ENCODE measurements at places on chromosomes 5 and 9.
A peak's percentile ranks its signal among the peaks of the same experiment; 100 is the strongest.

- no peak for DNase-seq
Measured at GRCh38 chr5:35098214-35098613, 50.5 kb upstream of the AGXT2 start.

GRCh38 chr9:124040186-124040931 is 28.8 kb downstream of the LHX2 start:
- no peak for DNase-seq

GRCh38 chr5:102715082-102715807 is 39.9 kb upstream of the PAM start:
- DNase-seq: no peak

GRCh38 chr9:124831642-124832364 is 21.5 kb upstream of the WDR38 start:
- DNase-seq: no peak

GRCh38 chr5:102421647-102422046 is 77.2 kb downstream of the SLCO6A1 start:
- DNase-seq: no peak

GRCh38 chr9:6068983-6069382 is 53.6 kb upstream of the RANBP6 start:
- no peak for DNase-seq

GRCh38 chr5:82793808-82794419 is 283.3 kb downstream of the TMEM167A start:
- DNase-seq: peak; percentile 27

- DNase-seq: no peak
Measured at GRCh38 chr9:108637340-108637739, 218.4 kb downstream of the ACTL7B start.

DNA sequence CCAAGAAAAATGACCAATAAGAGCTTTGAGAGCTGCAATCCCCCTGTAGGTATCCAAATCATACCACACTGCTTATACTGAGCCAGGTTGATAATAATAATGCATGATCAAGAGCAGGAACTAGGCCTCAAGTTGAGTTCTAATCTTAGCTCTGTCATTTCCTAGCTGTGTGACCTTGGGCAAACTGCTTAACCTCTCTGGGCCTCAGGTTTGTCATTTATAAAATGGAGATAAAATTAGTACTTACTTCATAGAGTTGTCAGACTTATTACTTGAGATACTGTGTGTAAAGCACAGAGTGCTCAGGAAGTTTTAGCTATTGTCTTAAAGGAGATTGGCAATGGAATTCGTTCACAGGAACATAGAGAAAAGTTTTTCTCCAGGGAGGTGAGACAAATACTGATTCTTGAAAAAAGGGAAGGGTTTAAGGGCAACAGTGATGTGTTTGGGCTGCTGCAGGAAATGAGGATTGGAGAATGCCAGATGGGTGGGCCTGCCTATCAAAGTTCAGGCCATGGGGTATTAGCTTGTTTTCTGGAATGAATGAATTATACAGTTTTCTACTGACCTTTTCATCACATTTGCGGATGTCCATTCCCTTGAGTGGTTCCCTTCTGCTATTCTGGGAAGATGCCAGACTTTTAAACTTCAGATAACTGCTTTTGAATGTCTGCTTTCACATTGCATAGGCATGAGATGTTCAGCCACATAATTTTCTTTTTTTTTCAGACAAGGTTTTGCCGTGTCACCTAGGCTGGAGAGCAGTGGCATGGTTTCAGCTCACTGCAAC is 10.2 kb upstream of the ATP6V0E1 start:
- no peak for DNase-seq

GRCh38 chr9:13213998-13214397 is 65.5 kb downstream of the MPDZ start:
- DNase-seq: no peak

DNA sequence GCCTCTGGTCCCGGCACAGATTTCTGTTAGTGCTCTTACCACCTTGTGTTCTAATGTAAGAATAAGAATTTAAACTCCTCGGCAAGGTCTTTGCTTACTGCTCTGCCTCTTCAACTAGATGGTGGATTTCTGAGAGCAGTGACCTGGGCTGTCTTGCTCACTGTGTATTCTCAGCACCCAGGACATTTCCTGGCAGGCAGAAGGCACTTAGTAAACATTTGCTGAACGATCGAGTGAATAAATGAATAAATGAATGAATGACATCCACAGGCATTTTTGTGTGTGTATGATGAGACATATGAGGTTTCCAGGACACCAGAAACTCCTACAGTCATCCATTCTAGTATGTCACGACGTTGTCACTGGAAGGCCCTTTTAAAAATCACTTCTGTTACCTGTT is 143.2 kb downstream of the BOD1 start:
- DNase-seq: no peak

- no peak for DNase-seq
Measured at GRCh38 chr9:23571414-23572104, 254.5 kb downstream of the ELAVL2 start.

- DNase-seq: no peak
Measured at GRCh38 chr5:122352331-122352730, 40.3 kb downstream of the SNCAIP start.

DNA sequence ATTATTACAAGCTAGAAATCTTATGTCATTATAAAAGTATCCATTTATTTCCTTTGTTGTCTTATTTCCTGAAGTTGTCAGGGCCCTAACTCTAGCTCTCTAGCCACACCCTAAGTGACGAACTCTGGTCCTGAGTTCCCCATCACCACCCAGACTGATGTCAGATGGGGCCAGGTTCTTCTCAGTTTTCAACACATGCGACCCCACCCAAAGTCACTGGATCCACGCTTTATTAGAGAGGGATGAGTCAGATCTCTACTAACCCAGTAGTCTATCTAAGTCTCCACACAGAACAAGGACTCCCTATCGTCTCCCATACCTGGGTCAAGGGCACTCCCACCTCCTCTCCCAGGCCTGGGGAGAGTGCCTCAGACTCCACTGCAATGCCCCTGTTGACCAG is 6.8 kb upstream of the FEM1C start:
- no peak for DNase-seq

- DNase-seq: no peak
Measured at GRCh38 chr5:115555084-115555633, 10.6 kb upstream of the FEM1C start.

GRCh38 chr5:178625679-178626483 is 969 bp downstream of the CLK4 start:
- no peak for DNase-seq

DNA sequence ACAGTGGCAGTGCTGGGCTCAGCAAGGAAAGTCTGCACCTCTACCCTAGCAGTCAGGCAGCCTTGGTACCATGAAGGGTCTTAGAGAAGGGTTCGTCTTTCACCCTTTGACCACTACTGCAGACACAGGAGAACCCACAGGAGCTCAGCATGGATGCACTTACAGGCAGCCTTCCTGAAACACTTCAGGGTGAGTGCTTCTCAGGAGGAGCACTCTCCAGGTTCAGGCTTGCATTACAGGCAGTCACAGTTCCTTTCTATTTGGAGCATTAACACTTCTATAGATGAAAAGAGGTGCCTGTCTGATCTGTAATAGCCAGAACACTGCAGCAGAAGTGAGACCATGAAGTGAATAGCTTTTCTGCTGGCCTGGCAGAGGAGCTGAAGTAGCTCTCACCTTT is 8.7 kb upstream of the CYLC2 start:
- DNase-seq: no peak

DNA sequence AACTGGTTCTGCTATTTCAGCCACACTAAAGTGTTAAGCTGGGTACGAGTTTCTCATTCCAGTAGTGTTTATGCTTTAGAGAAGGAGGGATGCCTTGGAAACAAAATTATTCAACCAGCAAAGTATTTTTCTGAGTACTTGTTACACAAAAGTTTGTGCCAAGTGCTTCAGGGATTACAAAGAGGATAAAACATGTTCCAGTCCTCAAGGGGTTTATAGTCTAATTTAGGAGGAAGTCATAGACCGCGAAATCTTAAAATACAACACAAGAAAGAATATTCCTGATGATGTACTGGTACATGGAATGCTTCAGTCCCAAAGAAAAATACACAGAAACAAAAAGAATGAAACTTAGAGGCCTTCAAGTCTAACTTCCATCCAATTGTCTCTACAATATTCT is 85.4 kb upstream of the NR4A3 start:
- DNase-seq: no peak

GRCh38 chr5:50684721-50685120 is 18.3 kb downstream of the PARP8 start:
- no peak for DNase-seq

GRCh38 chr5:172768573-172769341 is 2.2 kb downstream of the DUSP1 start:
- DNase-seq: peak; percentile 32

DNA sequence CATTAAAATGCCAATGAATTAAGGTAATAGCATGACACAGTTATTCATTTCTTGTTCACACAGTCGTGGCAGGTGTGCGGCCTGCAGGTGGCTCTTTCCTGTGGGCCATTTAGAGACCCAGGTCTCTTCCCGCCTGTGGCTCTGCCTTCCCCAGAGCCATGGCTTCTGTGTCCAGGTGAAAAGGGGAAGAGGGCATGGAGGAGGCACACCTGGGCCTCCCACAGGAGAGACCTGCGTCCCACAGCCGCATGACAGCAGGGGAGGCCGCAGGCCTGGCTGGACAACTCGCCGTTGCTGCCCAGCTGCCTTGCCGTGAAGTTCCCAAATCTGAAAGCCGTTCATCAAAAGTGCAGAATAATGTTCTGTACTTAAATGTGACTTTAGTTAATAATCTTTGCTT is 14.4 kb upstream of the PLEKHG4B start:
- DNase-seq: no peak

DNA sequence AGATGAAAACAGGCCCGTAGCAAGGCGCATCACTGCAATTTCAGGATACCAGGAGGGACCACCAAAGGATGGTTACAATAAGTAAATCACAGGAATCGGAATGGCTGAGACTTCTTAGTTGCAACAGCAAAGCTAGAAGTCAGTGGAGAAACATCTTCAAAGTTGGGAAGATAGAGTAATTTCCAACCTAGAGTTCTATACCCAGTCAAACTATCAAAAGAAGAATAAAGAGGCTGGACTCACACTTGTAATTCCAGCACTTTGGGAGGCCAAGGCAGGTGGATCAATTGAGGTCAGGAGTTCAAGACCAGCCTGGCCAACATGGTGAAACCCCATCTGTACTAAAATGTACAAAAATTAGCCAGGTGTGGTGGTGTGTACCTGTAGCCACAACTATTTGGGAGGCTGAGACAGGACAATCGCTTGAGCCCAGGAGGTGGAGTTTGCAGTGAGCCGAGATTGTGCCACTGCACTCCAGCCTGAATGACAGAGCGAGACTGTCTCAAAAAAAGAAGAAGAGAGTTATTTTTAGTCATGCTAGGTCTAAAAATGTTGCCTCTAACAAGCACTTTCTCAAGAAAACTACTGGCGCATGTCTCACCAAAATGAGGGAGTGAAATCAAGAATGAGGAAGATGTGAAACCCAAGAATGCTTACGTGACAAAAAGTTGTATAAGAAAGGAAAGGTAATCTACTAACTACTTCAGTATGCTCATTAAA is 267.7 kb downstream of the DENND1A start:
- DNase-seq: no peak

DNA sequence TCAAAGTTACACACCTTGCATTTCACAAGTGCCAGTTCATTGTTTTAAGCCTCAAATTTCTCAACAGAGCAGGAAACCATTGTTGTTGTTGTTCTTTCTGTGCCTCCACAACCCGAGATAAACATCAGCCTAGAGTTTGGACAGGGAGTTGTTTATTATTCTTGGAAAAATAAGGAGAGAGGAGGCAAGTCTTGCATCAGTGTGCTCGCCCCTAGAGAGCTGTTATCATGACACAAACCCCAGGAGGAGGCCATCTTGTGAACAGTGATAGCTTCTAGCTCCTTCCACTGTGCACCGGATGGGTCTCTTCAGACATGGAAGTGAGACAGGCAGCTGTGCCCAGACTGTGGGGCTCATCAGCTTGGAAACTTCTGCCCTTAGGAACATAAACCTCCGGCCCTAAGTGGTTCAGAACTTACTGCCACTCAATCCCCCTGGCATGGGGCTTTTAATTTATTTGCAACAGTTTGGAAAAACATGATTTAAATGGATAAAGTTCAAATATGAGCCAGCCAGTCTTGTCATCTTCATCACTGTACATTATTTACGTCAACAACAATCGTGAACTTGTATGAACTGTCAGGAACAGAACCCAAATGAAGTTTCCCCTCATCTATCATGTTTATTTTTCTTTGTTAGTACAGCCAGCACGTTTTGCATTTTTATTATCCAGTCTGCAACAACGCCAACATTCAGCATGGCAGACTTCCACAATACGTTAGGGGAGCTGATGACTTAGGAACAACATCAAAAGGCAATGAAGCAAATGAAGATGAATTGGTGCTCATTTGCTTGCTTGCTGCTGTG is 181.7 kb upstream of the S1PR3 start:
- no peak for DNase-seq

GRCh38 chr9:131330814-131331600 is 41.5 kb downstream of the PLPP7 start:
- no peak for DNase-seq

DNA sequence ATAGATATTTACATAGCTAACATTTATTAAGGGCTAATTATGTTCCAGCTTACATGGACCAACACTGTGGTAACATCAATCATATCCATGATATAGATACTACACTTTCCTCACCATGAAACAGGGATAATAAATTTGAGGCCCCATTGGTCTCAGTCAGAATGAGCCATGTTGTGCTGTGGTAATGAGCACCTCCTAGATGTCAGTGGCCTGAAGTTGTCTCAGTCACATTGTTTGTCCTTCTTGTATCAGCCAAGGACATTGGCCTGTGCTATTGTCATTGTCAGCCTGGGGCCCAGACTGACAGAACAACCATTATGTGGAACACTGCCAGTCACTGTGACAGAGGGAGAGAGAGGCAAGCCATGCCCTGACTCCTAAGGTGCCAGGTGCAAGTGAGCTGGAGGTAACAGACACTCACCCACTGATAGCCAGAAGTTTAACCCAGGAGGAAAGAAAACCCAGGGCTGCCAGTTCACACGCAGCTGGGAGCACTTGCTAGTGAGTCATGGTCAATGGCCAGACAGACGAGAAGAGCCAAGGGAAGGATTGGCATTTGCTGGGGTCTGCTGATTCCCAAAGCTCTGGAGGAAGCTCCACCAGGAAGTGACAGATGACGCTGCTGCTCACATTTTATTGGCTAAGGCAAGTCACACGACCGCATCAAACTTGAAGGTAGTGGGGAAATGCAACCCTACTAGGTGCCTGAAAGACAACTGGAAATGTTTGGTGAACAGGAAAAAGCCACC is 224.2 kb downstream of the MELK start:
- no peak for DNase-seq

GRCh38 chr5:58737671-58738070 is 154.8 kb downstream of the RAB3C start:
- DNase-seq: no peak

GRCh38 chr5:139968547-139969261 is 74.4 kb downstream of the NRG2 start:
- DNase-seq: peak; percentile 85

GRCh38 chr9:122402874-122403273 is 32.0 kb downstream of the PTGS1 start:
- DNase-seq: no peak
